ENCODE measurements at places on chromosomes 3 and 15.

GRCh38 chr3:179860275-179861107, 176.2 kb downstream of the PEX5L start:
- no peak for DNase-seq

- DNase-seq = peak; percentile 44
These were observed 128.6 kb downstream of the GSK3B start for GRCh38 chr3:119965692-119966091.

GRCh38 chr3:120062474-120062873, 31.8 kb downstream of the GSK3B start:
- peak; percentile 18 for DNase-seq

DNA sequence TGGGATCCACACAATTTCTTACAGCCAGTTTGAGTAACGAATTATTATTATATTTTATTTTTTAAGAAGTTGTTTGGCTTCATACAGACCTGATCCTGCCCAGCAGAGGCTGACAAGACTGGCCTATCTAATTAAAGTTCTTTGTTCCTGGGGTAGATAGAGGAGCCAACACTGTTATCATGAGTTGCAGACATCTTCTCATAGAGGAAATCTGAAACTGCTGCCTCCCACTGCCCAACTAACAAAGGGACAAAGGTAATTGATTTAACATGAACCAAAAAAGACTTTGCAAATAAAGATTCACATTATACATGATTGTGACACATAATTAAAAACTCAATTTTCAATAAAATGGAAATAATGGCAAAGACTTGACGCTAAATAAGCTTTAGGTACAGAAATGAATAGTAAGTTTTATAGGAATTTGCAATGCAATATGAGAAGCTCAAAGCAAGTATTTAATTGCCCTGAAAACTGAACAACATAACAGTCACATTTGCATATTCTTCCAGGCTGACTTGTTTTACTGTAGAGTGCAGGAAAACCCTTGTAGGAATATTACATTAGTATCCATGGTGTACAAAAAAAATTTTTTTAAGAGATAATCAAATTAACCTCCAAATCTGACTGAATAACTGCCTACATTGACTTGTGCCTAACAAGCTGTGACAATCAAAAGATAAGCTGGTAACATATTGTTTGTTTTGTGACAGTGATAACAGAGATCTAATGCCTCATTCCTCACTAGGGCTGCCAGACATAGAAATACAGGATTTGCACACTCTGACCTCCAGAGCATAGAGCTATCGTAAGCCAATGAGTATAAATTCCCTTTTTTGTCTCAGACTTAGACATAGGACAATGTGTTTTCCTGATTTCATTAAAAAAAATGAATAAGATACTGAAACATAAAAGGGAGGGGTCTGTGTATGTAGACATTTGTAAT, 273.2 kb downstream of the MFSD1 start:
- no peak for DNase-seq

DNA sequence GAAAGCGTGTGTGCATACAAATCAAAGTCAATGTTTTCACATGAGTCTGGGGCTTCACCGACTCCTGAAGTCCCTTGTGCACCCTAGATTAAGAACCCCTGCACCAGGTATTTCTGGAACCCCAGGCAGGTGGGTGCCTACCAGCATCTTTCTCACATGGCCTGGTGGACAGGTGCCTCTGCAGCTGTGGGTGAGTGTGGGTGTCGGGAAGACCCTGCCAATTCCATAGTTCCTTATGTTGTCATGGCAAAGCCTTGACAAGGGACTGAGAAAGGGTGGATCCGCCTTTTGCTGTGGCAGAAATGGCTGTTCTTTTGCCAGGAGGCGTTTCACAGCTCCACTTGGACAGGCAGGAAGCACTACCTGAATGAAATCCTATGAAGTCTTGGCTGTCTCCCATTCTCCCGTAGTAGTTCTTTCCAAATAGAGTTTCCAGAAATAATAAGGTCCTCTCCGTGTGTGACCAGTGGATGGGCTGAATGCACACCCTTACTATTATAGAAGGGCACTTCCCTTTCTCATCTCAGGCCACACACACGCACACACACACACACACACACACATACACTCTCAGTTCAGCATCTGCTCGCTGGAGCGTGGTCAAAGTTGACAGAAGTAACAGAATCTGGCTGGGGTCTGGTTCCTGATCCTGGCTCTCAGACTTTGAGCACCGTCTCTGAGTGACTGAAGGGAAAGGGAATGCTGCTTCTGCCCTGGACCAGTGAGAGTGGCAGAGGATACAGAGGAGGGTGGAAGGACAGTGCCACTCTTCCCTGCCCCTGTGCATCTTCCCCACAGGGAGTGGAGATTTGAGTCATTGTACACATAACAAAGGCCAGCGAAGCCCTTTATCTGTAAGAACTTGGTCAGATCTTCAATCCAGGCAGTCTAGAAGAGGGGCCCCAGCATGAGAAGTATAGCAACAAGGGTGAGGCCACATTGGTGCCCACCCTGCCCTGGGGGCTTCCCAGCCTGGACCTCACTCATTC, 38.7 kb downstream of the PDIA5 start:
- no peak for DNase-seq

- no peak for DNase-seq
These were observed 628.5 kb downstream of the GRM7 start for GRCh38 chr3:7489417-7489816.

- DNase-seq = no peak
These were observed 300.3 kb downstream of the OCA2 start for GRCh38 chr15:27798807-27799206.

- no peak for DNase-seq
These were observed 233.4 kb downstream of the ITPR1 start for GRCh38 chr3:4726549-4726948.

DNA sequence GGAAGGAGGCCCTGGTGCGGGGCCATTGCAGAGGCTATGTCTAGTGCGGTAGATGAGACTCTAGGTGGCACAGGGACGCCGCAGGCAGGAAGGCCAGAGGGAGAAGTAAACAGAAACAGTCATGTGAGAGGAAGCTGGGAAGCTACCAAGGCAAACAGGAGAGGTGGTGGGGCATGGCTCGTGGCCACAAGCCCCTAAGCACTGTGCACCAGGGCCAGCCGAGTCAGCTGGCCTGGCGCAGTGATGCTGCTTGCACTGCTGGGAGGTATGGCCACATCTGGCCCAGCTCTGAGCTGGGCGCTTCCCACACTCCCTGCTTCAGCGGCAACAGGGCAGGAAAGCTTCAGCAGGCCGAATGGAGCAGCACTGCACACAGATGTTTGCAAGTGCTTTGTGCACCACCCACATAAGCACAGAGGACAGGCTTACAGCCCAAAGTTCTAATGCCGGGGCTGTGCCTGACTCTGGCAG, 76.6 kb downstream of the SRGAP3 start:
- no peak for DNase-seq

- DNase-seq = peak; percentile 14
These were observed 3.1 kb upstream of the EXOG start for GRCh38 chr3:38493031-38493430.

- no peak for DNase-seq
These were observed 3.8 kb downstream of the DCBLD2 start for GRCh38 chr3:98897701-98898100.

DNA sequence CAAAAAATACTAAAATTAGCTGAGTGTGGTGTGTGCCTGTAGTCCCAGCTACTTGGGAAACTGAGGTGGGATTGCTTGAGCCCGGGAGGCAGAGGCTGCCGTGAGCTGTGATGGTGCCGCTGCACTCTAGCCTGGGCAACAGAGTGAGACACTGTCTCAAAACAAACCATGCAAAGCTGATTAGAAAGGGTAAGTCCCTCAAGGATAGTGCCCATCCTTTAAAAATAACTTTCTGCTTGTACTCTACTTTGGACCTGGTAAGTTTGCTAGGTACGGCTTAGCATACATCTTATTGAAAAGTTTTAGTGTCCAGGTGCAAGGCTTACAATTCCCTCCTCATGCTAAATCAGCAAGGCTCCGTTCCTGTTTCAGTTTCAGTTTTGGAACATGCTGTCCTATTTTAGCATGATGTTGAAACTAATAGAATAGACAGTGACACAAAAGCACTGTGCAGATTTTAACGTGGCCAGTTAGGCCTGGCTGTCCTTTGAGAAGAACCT, 21.4 kb downstream of the FEM1B start:
- DNase-seq = peak; percentile 77

- no peak for DNase-seq
These were observed 121.6 kb upstream of the THRB start for GRCh38 chr3:24616110-24616829.

- peak; percentile 36 for DNase-seq
These were observed 23.8 kb upstream of the CNTN6 start for GRCh38 chr3:1068985-1069384.

DNA sequence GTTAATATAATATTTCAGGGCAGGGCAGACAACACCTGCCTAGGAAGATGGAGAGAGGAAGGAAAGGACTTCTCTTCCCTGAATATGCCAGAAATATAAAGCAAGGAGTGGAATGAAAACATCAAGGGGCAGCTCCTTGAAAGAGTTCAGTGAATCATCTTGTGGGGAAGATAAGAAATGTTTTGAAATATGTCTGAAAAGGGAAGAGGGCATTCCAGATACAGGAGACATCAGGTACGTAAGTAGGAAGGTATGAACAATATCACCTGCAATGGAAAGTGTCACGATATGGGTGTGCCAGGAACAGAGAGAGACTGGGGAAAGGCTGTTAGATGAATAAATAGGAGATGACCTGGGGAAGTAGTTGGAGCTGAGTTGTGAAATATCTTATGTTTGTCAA, 75.8 kb upstream of the WDR72 start:
- DNase-seq = no peak

GRCh38 chr15:40909662-40910630, 15.7 kb downstream of the VPS18 start:
- peak; percentile 76 for DNase-seq
